ENCODE measurements at places on chromosomes 5 and 9.

GRCh38 chr9:110217656-110218099 lies 9.7 kb upstream of the C9orf152 start:
- DNase-seq, result no peak

DNA sequence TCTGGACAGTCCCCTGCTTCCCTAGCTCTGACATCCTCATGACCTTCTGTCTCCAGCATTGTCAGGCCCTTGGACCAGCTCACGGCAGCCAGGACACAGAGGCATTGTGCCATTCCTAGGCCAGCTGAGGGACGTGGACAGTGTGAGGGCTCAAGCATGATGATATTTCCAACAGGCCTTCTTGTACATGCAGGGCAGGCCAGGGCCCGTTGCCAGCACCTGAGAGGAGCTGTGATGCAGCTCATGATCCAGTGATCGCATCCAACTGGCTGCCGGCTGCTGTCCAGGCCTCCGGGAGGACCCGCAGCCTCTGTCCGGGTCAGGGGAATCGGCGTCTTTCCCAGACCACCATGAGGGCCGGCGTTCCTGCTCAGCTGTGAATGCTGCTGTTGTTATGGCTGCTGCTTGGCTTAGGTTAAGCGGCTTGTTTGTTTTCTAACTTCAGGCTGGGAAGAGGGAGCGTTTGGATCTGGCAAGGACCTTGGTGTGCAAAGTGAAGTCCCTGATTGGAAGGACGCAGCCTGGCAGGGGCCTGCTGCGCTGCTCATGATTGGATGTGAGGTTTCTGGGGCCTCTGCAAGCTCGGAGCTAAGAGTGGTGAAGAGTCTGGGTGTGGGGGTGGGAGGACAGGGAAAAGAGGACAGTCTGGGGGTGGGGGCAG lies 53.8 kb downstream of the PDZD2 start:
- DNase-seq, result no peak

- DNase-seq, result no peak
Observed at GRCh38 chr9:31587146-31587545, 797.3 kb upstream of the ACO1 start.

DNA sequence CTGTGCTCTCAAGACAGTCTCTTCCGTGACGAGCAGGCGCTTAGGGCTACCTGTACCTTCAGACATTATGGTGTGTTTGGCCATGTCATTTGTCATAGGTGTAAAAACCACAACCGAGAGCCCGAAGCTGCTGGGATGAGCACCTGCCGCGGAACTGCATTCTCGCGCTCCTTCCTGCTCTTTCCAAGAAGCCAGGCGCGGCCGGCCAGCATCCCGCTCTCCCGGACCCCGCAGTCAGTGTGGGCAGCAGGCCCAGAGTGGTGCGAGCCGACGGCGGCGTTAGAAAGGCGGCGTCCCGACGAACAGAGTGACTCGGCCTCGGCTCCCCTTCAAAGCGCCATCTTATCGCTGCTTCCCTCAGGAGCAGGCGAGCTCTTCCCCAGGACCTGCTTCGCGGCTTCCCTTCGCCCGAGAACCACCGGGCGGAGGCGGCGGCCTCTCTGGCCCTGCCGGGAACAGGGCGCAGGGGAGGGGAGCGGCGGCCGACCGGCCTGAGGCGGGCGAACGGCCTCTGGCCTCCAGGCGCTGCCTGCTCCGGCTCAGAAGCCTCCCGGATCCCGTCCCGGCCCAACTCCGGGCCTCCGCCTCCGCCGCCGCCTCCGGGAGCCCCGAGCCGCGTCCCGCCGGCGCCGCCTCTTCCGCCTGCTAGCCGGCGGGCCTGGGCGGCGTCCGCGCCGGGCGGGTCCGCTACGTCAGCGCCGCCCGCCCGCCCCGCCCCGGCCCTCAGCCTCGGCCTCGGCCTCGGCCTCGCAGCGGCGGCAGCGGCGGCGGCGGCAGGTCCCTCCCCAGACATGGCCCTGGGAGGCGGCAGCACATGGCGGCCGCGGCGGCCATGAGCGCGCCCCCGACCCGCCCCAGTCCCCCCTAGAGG lies at the start of gene FAM120A:
Gene FAM120A, plus strand, starts transcription at position 741 of the 871 bp plus-strand sequence. CDS start 231 bp downstream, outside the sequence.
- peak; percentile 84 for DNase-seq

DNA sequence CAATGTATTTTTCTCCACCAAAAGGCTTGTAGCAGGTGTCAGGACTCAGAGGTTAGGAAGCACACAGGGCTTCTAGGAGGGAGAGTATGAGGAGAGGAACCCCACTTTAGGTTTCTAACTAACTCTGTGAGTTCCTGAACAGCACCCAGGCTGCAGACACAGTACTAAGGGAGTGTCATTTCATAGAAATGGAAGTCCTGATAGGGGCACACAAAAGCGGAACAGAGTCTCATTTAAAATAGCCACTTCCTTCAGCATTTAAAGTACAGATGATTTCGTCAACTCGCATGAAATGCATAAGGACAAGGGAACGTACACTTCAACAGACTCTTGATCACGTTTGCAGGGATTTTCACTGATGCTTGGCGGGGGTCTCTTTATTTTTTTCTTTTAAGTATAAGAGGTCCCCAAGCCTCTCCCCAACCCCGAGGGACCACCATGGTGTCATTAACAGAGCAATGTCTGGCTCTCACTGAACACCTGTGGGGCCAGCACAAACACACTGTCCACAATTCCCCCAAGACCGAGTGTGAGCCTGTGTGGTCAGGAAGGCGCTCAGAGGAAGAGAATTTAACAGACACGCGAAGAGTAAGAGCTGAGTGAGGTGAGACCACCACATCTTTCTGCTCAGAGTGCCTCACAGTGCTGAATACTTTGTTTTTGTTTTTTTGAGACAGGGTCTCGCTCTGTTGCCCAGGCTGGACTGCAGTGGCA lies 82.3 kb downstream of the SECISBP2 start:
- no peak for DNase-seq

DNA sequence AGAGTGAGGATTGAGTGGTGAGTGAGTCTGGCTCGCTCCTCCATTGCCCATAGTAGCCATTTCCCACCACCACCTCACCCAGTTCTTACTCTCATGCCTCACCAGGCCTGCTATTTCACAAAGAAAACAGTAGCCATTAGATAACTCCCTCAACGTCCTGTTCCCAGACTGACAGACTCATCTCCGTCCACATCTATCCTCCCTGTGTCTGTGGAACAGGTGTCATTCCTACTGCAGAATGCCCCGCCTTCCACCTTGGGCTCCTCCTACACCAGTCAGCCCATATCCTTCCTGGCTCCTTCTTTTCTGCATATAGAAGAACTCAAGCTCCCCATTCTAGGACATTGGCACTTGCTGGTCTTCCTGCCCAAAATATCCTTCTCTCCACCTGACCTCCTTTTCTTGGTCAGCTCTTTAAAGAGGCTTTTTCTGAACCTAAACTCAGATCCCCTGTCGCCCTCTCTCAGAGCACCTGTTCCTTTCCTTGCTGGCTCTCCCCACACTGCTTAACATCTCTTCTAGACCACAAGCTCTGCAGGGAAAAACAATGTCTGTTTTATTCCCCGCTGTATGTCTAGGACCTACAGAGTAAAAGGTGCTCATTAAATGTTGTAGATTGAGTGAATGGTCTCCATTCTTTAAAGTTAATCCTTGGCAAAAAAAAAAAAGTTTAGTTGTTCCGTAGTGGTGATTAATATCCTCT lies 3.2 kb downstream of the TNFAIP8 start:
- DNase-seq, result no peak

DNA sequence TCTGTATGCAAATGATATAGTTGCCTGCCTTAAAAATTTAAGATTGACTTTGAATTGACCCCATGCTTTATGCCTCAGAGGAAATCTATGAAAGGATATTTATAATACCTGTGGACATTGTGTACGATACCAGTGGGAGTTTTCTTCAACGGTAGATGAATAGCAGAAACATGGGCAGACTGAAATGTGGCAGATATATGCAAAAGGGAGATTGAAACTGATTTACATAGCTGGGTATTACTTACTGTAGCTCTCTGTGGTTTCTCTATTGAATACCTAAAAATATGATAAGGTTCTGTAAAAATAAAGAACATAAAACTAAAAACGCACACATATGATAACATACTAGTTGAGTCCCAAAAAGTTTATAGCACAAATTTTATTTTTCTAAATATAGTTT lies 345.2 kb upstream of the PCSK5 start:
- DNase-seq, result no peak

DNA sequence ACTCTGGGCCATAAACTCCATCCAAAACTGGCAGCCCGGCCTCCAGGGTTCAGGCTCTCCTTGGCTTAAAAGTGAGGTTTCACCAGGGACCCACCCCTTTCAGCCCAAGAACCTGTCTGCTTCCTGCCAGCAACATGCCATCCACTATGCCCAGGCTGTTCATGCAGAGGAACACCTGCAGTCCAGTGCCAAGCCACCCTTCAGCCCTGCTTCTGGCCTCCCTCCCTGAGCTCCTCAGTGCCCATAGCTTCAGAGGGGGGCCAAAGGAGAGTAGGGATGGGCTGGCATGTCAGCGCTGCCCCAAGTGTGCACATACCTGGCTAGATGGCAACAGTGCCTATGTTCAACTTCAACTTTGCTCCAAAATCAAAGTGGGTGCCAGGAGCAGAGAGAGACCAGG lies 166.9 kb upstream of the MRPS30 start:
- no peak for DNase-seq

- no peak for DNase-seq
Observed at GRCh38 chr9:135100725-135101410, 13.4 kb downstream of the OLFM1 start.
